GM12864 (cell line): ENCODE measurements at places on chromosomes 3 and 15.

- DNase-seq: no peak
These were observed 12.9 kb upstream of the APEH start for GRCh38 chr3:49661281-49661680.

- no peak for DNase-seq
These were observed 24.2 kb downstream of the PXYLP1 start for GRCh38 chr3:141255846-141256261.

DNA sequence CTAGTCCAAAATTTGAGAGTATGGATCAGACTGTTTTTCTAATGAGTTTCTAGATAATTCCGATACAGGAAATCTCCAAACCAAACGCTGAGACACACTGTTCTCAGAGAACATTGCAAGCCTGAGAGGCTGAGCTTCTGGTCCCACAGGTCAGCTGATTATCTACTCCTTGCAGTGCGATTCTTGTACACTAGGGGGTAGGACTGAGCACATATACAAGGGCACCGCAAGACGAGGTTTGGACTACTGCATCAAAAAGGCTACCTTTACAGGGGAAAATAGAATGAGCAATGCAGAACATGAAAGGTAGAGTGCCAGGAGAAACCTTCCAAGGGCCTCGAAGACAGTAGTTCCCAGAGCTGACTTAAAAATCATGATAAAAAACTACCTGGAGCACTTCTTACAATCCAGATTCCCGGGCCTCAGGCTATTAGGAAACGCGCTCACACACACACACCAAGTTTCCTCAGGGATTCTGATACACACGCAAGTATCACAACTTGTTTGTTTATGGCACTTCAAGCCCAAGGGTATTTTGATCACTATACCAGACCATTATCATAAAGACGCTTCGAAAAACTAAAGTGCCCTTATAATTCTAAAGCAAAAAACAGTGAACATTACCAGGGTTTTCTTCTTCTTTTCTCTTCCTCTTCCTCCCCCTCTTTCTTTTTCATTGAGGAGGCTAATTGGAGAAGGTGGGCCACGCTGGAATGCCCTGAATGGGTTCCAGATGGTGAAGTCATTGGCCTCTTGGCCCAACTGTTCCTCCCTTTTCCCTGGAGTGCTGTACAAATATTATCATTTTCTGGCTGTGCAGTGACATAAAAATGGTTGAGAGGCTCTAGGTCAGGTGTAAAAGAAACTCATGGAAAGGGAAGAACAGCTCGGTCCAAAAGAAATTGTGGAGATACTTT lies 61.8 kb downstream of the SLC12A8 start:
- no peak for DNase-seq

DNA sequence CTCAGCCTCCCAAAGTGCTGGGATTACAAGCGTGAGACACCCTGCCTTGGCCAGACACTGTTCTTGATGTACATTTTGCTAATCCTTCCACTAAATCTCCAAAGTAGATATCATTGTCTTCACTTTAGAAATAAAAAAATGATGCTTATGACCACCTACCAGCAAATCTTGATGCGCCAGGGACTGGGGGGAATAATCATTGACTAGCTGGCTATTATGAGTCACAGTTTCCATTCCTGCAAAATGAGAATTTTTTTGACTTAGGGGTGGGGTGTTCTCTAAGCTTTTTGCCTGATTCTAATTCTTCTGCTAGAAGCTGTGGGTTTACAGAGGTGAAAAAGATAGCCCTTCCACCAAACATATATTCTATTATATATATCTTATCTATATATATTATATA lies 17.1 kb upstream of the RFC4 start:
- DNase-seq: no peak

DNA sequence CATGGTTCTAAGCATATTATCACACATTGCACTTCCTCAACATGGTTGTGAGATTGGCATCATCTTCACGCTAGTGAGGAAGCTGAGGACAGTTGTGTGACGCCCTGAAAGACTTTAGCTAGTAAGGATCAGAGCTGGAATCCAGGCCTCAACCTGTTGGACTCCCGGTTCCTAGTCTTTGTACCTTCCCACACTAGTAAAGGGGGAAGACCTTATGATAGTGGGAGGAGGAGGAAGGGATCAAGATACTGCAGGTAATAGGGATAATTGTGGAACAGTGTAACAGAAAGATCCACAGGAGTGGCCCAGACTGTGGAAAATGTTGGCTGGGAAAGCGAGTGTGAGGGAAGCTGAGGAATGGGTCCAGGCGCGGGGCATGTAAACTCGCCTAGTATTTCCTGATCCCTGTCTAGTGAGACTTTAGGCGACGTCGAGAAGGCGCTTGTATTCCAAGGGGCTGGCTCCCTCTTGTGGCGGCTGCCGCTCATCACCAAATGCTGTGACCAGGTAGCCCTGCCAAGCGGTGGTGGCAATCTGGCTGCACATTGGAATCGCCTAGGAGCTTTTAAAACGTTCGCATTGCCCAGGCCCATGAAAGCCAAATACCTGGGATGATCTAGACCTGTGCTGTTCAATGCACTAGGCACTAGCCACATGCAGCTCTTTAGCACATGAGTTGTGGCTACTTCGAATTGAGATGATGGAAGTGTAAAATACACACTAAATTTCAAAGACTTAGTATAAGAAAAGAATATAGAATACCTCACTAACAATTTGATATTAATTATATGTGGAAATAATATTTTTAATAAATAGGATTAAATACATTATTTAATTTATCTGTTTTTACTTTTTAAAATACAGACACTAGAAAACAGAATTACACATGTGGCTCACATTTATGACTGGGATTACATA lies 38.8 kb upstream of the CLDN18 start:
- DNase-seq: no peak
